ENCODE measurements at places on chromosomes 16 and 17.

DNA sequence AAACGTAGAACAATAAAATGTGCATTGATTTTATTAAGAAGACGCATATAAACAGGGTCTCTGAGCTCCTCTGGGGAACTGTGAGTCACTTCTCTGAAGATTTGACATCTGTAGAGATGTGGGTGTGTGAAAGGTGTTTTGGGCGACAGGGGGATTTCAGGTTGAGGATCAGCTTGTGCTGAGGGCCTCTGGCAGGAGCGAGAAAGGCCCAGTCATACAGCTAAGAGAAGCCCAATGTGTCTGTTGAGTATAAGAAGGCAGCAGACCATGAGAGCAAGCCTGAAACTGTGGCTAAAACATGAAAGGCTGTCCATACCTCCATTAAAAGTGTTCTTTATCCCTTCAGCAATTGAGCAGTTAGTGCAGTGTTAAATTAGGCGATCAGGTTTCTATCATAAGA, 406.5 kb upstream of the MON1B start:
- no peak for DNase-seq

DNA sequence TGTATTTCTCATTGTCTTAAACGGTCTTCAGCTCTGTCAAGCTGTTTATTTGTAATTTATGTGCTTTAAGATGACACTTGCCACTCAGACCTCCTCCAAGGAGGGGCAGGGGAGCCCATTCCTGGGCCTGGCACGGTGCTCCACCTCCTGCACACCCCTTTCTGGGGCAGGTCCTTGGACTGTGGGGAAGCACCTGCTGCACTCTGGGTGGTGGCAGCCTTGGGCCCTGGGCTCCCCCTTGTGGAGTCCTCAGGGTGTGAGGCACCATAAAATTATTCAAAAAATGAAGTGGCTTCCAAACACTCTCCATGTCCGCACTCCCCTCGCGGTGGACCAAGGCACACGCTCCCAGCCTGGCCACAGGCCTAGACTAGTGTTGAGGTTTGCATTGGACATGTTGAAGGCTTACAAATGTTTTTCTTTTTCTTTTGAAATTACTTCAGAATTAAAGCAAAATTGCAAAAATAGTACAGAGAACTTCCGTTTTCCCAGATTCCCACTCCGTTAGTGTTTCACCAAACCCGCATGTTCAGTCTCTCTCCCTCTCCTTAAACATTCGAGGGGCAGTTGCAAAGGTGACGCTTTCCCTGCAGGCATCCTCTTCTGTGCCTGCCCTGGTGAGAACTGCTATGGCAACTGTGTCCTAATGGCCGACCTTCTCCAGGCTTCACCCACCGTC, 32.4 kb downstream of the FOXK2 start:
- DNase-seq, result peak; percentile 59

GRCh38 chr17:44775838-44776621, 17.2 kb downstream of the ADAM11 start:
- DNase-seq, result no peak

GRCh38 chr17:17064322-17064721, 22.1 kb downstream of the MPRIP start:
- DNase-seq, result no peak

DNA sequence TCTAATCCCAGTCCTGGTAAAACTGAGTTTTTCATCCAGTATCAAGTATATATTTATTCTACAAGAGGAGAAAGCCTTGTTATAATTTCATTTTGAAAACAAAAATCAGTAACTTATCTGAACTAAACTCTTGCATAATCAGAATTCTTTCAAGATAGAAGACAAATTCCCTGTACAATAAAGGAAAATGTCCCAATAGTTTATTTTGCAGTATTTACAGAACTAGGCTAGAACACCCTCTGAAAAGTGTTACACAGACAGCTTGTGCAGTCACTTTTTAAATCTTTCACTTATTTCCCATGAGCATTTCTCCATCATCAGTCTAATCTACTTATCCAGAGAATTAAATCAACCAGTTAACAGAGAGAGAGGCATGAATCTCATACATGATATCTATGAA, 48.5 kb downstream of the SPOP start:
- DNase-seq, result no peak

GRCh38 chr16:83137326-83137781, 510.6 kb downstream of the CDH13 start:
- no peak for DNase-seq

GRCh38 chr16:86088816-86089215, 189.9 kb downstream of the IRF8 start:
- no peak for DNase-seq

GRCh38 chr16:88764913-88765349, 20.1 kb downstream of the PIEZO1 start:
- no peak for DNase-seq

GRCh38 chr16:1432388-1433262, 1.7 kb downstream of the PERCC1 start:
- DNase-seq, result no peak

- no peak for DNase-seq
Observed at GRCh38 chr16:3192476-3193019, 4.5 kb downstream of the OR1F1 start.

- DNase-seq, result no peak
Observed at GRCh38 chr17:10463402-10463801, 6.0 kb downstream of the MYH4 start.

DNA sequence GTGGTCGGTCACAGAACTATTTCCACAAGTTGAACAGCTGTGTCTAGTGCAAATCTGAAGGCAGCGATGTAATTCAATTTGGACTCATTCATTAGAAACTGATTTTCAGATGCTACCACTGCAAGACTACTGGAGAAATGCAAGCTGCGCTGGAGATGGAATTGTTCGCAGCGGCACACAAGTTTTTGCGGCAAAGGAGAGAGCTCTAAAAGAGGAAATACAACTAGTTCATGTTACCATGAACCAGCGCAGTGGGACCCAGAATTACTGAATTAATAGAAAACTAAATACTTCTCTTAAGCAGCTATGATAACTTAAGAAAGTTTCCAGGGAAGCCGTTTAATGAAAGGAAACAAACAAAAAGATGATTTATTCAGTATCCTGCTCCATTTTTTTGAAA, 1.9 kb downstream of the CREBBP start:
- DNase-seq, result no peak

DNA sequence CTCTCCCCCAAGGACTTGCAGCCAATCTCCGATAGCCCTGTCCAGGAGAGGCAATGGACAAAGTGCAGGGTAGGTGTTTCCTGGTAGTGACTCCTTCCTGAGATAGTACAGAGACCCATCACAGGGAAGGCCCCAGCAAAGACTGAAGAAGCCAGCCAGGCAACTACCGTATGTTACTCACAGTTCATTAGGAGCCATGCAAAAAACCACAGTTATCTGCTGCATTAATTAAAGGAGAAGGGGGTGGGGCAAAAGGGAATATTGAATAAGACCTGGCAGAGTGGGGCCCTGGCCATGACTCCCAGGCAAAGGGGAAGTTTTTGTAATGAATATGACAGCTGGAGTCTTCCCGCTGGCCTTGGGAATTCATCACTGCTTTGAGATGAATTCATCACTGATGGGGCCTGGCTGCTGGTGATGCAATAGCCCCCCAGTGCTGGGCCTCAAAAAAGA, 2.5 kb upstream of the SLC13A2 start:
- no peak for DNase-seq

- DNase-seq, result no peak
Observed at GRCh38 chr17:33328129-33328528, 35.0 kb upstream of the ASIC2 start.

- no peak for DNase-seq
Observed at GRCh38 chr17:45052052-45052772, 780 bp upstream of the DCAKD start.

DNA sequence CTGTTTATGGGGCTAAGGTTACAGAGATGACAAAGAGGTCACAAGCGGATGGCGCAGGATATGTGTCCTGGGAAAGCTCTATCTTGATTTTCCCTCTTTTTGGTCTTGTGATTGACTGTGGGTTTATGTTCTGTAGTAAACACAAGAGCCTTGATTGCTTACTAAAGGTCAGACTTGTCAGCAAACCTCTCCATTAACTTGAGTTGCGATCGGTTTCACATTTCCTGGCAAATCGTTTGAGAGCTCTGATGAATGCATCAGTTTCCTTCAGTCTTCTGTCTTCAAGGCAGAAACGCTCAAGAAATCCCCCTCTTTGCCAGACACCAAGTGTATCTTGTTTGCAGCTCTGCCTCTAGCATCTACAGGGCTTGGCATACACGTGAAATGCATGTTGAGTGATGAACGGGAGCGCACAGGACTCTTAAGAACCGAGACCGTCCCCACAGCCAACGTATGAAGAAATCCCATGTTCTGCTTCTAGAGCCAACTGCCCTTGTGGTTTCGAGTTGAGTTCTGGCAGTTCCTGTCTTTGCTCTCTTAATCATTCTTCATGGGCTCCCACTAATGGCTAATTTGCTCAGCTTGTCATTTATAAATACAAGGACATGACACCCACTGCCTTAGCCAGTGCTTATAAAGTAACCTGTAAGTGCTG, 143.3 kb downstream of the PITPNC1 start:
- DNase-seq, result no peak

DNA sequence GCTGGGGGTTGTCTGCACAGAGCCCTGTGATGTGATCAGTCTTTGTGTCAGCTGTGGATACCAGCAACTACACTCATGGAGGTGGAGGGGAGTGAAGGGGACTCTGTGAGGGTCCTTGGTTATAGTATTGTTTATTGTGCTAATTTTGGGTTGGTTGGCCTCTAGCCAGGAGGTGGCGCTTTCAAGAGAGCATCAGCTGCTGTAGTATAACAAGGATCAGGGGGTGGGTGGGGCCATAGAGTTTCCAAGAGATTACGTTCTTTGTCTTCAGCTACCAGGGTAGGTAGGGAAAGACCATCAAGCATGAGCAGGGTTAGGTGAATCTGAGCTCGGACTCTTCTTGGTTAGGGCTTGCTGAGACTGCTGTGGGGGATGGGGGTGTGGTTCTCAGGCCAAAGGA, 97.1 kb upstream of the HS3ST3A1 start:
- DNase-seq, result no peak

DNA sequence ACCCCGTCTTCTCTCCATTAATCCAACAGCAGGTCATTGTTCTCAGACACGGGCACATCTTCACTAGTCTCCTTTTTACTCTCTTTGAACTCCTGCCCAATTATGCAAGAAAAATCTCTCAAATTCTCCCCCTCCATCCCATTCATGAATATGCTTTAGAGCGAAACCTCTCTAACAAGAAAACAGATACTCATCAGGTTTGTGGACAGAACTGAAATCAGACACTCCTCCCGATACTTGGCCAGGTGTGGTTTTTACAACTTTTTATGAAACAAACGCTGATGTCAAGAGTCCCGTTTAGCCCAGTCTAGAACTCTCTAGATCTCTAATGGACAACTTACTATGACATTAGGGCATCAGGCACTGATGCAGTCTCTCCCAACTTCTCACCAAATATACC, 40.9 kb downstream of the PIK3R5 start:
- no peak for DNase-seq

DNA sequence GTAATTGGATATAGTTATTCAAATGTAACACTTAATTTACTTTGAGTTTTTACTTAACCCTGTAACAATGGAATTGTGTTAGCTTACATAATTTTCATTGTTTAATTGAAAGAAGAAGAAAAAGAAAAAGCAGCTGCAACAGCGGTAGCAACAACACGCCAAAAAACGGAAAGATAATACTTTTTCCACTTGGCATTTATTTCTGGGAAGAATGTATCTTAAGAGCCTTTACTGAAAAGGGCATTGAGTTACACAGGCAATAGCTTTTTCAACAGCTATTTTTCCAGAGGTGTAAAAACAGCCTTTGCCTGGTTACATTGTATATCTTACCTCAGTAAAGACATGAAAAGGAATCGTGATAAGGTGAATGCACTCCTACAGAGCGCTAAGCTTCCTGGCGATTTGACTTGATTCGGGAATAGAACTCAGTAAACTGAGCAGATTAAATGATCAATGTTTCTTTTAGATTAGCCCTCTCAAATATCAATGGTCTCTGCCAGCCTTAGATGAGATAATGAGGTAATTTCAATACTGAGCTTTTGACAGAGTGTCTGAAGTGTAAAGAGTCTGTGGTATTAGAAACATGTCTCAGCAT, 311.3 kb downstream of the CDH13 start:
- no peak for DNase-seq

Measured in NCI-H460 (cell line).